ENCODE measurements at places on chromosomes 4 and X. TPM values are rescaled to one million over a fixed set of nuclear protein-coding genes. Genes with fewer than 3 reads are reported as not detected.

Gene RRH
- polyA plus RNA-seq: 0.64 TPM

Gene CC2D2A
- 40.6 TPM for polyA plus RNA-seq

Gene PLCXD1
- polyA plus RNA-seq: 31.1 TPM

Gene CT45A3
- polyA plus RNA-seq: 16.7 TPM

Gene SERTM2
- not detected for polyA plus RNA-seq

Gene ARHGAP6
- 22.2 TPM for polyA plus RNA-seq

Gene ADGRL3
- polyA plus RNA-seq: 20.6 TPM

Gene FHIP1A
- polyA plus RNA-seq: 2.6 TPM

Gene ZNF732
- 2.8 TPM for polyA plus RNA-seq

DNA sequence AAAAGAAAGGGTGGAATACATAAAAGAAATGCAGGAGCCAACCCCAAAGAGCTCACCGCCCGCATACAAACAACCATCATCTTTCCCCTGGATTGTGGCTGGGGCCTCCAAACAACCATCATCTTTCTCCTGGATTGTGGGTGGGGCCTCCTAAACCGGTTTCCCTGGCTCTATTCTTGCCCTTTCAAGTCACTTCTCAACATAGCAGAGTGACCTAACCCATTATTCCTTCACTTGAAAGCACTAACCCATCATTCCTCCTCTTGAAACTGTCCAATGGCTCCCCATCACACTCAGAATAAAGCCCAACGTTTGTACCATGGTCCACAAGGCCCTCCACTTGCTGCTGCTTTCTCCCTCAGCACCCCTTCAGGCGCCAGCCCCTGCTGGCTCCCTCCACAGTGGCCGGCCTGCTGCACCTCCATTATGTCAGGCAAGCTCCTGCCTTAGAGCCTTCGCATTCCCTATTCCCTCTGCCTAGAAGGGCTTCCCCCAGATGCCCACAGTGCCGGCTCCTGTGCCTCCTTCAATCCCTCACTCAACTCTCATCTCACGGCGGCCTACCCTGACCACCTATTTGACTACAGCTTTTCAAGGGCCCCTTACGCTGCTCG is 24.1 kb downstream of the SMIM43 start:
- no peak for DNase-seq

GRCh38 chr4:147040874-147041273 is 95.2 kb upstream of the TTC29 start:
- DNase-seq: no peak

- DNase-seq: no peak
Observed at GRCh38 chr4:139619644-139620043, 46.0 kb upstream of the MGST2 start.

- DNase-seq: no peak
Observed at GRCh38 chr4:86630629-86631028, 36.5 kb downstream of the PTPN13 start.

DNA sequence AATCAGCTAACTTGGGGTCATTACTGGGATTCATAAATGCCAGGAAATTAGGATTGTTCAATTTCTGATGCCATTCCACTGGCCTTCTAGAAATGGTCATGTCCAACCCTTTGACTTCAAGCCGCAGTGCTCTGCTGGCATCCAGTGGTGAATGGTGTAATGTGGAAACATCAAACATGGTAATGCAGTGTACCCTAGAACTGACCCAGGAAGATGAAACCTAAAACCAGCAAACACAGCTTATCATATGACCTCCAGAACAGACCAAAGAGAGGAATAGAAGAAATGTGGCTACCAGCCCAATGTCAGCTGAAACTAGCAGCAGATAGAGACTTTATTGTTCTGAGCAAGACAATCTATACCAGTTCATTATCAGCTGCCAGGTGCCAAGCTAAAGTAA is 13.8 kb downstream of the CXCL13 start:
- no peak for DNase-seq

GRCh38 chr4:75907966-75908365 is 5.7 kb upstream of the PPEF2 start:
- DNase-seq: no peak

- no peak for DNase-seq
Observed at GRCh38 chrX:12967711-12968465, 7.0 kb upstream of the TMSB4X start.

DNA sequence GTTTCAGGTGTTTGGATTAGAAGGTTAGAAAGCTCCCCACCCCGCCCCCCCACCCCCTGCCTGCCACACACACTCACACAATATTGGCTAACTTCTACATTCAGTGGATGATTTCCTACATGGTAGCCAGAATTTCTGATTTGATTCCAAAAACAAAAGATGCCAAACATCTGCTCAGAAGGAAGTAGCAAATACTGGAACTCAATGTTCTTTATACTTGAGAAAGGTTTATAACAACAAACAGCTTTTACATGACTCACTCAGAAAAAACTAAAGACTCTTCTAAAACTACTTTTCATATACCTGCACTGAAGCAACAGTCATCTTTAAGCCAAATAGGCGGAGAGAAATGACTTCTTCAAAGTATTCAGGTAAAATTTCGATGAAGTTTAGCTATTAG is 750.5 kb upstream of the POU3F4 start:
- DNase-seq: no peak

DNA sequence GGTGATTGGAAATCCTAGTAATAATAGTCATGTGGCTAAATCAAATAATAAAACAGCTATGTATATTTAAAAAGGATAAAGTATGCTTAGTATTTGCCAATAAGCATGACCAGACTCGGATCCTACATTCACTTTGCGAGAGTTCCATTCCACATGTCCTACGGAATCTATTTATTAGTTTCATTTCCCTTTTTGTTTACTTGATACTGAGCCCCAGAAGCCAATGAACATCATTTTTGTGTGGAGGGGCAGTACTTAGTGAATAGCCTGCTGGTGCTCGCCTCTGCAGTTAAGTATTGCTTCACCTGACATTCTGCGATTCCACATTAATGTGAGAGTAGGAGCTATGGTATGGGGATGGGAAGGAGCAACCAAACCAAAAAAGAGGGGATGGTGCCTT is 58.5 kb upstream of the NAP1L5 start:
- DNase-seq: no peak

- no peak for DNase-seq
Observed at GRCh38 chr4:151458148-151458547, 49.2 kb downstream of the FHIP1A start.

GRCh38 chr4:121873604-121874003 is 3.3 kb upstream of the BBS7 start:
- DNase-seq: no peak

DNA sequence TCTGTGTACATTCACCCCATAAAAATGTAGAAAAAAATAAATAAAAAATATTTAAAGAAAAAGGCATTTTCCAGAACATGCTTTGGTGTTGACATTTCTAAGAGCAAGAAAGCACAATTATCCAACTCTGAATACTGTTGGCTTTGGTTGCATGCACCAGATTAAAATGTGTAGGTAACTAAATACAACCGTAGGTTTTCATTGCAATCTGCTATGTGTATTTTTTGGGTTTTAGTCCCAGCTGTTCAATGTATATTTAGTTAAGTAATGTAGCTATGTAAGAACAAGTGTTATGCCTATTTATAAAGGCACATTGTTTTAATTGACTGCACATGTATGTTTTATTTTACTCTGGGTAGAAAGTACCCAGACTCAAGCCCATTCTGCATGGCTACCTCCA is 108.1 kb upstream of the PAQR3 start:
- DNase-seq: no peak

DNA sequence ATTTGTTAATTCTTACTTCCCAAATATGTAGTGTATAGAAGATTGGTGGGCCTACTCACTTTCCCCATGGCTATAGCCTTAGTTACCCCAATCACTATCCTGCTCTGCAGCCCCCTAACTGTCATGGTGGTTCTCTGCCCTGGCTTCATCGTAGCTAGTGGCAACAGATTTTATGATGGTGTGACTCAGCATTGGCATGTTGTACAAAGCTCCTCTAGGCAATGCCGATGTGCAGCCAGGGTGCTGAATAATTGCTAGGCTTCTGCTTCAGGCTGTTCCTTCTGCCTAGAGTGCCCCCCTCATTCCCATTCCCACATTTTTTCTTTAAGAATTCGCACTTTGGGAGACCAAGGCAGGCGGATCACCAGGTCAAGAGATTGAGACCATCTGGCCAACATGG is 35.2 kb downstream of the AFF2 start:
- DNase-seq: no peak

GRCh38 chr4:89379511-89380044 is 72.0 kb upstream of the GPRIN3 start:
- DNase-seq: no peak

- no peak for DNase-seq
Observed at GRCh38 chr4:38166768-38167167, 206.6 kb downstream of the PTTG2 start.

DNA sequence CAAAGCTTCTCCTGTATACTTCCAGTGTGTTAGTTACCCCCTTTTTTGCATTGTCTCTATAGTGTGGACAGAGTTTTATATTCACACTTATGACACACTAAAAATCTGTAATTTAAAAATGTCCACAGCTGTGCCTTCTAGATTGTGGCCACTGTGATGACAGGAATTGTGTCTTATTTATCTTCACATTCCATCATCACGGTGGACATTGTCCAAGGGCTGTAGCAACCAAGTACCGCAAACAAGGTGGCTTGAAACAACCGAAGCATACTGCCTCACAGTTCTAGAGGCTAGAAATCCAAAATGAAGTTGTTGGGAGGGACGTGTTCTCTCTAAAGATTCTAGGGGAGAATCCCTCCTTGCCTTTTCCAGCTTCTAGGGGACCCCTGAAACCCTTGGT is 32.3 kb downstream of the CHRNA9 start:
- no peak for DNase-seq
